Iris pigment epithelial cell (primary cell): ENCODE measurements at places on chromosomes 7 and 10.
A peak's percentile ranks its signal among the peaks of the same experiment; 100 is the strongest.

- DNase-seq, result no peak
Observed at GRCh38 chr7:15495170-15495569, 66.6 kb downstream of the AGMO start.

DNA sequence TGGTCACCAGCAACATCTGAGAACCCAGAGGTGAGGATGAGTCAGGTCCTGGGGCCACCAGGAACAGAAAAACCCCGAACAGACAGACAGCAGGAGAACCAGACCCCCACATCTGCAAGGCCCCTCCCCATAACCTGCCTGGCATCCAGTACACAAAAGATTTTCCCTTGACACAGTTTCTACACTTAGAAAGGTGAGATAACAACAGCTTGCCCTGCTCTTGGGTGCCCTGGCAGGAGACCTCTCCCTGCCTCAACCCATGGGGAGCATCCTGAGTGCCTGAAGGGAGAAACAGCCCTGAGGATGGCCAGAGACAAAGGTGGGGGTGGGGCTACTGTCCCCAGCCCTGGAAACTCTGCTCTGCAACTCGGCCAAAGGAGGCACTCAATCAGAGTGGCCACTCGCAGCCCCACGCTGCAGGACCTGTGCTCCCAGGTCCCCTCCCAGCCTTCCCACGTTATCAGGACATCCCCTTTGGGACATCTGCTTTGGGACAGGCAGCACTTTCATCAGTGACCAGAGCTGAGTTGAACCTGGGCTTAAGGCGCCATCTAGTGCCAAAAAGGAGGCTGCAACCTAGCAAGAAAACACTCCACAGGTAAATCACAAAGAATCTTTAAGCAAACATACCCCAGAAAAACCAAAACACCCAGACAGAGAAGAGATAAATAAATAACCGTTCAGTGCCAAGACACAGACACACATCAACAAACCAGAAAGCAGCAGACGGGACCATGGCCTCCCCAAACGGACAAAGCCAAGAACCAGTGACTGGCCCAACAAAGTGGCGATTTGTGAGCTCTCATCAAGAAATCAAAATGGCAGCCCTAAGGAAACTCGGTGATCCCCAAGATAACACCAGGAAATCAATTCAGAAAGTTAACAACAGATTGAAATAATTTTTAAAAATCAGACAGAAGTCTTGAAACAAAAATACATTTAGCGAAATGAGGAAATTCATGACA is 233.7 kb downstream of the PTPRN2 start:
- peak; percentile 25 for DNase-seq

DNA sequence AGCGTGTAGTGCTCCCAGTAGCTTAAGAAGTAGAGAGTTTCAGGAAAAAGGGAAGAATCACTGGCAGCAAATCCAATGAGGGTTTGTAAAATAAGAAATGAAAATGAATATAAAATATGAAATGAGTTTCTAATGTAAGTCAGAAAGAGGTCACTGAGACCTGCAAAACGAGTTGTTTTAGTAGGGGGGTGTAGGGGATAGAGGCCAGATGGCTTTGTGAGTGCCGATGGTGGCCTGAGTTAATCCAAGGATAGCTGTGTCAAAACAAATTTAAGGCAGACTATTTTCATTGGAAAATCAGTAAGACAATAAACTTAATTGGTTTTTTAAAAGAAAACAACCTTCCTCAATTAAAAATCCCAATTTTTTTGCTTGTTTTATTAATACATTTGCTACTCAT is 745 bp upstream of the ASB15 start:
- DNase-seq, result no peak

GRCh38 chr7:129072479-129073011 is 17.6 kb upstream of the TNPO3 start:
- no peak for DNase-seq

GRCh38 chr7:148723846-148724245 is 25.1 kb downstream of the CUL1 start:
- DNase-seq, result peak; percentile 50

GRCh38 chr10:132168571-132169030 is 18.1 kb upstream of the DPYSL4 start:
- DNase-seq, result no peak

GRCh38 chr10:110530131-110530831 is 32.6 kb downstream of the DUSP5 start:
- DNase-seq, result peak; percentile 80

DNA sequence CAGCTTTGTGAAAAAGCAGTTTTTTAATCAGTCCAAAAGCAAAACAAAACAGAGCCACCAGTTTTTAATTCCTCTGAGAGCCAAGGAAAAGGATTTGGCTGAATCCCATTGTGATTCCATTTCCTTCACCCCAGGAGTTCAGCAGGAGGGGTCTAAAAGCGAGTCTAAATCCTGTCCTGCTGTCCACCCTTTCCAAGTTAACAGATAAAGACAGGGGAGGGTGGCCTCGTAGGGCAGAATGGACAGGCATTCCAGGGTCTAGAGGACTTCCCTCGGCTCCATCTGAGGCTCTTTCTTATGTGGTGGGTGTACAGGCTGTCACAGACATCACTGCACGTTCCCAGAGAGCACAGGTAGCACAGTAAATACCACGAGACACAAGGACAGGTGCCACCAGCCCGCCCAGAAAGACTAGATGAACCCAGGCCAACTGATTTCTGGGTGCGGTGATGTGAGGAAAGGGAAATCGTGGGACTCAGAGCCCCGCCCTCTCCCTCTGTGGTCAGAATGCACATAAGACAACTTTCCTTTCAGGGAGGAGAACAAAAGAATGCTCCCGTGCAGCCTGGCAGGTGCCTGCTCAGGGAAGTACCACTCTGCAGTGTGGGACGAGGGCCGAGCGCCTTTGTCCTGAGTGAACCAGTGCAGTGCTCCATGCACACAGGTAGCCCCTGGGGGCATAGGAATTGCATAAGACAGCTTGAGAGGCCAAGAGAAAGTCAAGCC is 119.7 kb downstream of the ABLIM1 start:
- no peak for DNase-seq

DNA sequence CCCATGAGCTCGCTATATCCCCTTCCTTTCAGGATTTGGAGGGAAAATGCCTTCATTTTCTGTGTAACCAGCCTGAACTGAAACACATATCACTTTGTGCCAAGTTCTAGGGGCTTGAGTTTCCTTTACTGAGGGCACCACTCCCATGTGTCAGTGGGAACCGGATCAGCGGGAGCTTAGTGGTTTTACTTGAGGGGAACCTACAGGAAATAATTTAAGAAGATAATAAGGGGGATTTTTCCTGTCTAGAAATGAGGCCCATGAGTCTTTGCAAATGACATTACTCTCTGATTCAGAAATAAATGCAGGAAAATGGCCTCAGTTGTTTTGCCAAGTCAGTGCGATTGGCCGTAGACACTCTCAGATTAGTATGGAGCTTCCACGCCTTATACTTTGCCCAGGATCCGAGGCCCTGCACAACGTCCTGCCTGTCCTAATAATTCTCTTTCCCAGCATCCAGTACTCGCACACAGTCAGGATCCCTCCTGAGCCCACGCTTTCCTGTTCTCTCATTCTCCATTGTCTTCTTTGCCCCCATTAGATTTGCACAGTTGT is 86.4 kb upstream of the LYZL1 start:
- no peak for DNase-seq

- peak; percentile 61 for DNase-seq
Observed at GRCh38 chr10:94428766-94429707, 26.7 kb downstream of the TBC1D12 start.

DNA sequence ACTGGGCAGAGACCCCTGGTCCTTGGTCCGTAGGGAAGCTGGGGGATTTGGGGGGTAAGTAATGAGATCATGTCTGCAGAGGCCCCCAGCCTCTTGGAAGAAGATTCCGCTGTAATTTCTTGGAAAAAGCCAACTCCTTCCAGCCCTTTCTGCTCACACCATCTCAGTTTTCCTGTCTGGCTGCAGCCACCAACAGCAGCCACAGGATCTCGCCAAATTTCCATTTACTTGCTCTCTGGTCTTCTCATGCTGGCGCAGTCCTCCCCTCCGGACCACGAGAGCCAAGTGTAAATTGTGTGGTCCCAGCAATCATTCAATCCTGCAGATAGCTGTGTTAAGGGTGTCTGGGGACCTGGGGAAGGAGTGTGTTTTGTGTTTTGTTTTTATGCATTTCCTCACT is 49.6 kb downstream of the ASB13 start:
- no peak for DNase-seq

- no peak for DNase-seq
Observed at GRCh38 chr10:51876503-51876902, 177.1 kb upstream of the CSTF2T start.

GRCh38 chr10:27100813-27101347 is 586 bp upstream of the ANKRD26 start:
- no peak for DNase-seq

GRCh38 chr7:3882782-3883181 is 581.7 kb downstream of the SDK1 start:
- no peak for DNase-seq

GRCh38 chr10:75097666-75098285 is 13.7 kb upstream of the SAMD8 start:
- DNase-seq, result peak; percentile 15

DNA sequence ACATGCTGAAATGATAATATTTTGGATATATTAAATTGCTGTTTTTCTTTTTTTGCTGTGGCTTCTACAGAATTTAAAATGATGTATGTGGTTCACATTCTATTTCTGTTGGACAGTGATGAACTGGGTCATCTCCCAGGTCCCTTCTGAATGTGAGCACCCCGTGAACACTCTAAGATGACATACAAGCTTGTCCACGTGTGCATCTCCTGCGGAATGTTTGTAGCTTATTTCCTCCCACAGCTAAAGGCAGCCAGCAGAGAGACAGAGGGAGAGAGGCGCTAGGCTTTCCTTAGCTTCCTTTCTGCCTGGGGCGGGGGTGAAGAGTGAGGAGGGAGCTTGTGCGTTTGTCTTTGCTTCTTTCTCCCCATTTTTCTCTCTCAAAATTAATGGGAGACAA is 219.1 kb downstream of the EMX2 start:
- no peak for DNase-seq

- DNase-seq, result peak; percentile 66
Observed at GRCh38 chr10:31320550-31321211, 1.7 kb downstream of the ZEB1 start.

DNA sequence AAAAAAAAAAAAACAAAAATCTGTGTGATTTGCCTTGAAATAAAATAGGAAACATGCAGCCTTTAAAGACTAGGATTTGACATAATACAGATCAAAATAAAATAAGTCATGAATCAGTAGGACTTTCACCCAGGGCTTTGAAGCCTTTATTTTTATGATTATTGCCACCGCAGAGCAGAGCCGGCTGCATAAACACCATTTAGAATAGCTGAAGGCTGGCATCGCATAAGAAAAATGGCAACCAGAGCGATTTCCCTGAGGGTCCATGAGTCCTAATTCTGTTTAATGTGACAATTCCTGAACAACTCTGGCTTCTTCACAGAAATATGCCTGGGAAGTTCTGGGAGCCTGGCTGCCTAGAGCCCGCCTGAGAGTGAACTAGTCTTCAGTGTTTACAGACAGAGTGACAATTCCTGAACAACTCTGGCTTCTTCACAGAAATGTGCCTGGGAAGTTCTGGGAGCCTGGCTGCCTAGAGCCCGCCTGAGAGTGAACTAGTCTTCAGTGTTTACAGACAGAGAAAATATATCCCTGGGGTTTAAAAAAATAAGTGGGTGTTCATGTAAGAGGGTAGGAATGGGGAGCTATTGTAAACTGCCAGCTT is 112.0 kb downstream of the EEPD1 start:
- DNase-seq, result no peak

DNA sequence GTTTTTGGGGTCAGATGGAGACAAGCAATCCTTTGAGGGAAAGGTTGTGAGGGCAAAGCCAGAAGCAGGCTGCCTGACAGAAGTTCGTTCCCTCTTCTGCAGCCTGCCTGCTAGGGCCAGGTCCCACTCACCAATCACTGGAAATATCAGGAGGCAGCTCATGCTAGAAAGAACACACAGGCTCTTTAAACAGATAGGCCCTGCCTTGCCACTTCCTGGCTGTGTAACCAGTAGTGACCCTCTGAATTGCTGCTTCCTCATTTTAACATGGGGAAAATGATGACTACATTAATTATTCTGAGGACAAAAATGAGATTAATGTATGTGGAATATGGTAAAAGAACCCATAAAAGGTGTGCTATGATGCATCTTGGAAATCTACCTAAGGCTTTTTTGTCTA is 50.5 kb upstream of the MRLN start:
- no peak for DNase-seq

DNA sequence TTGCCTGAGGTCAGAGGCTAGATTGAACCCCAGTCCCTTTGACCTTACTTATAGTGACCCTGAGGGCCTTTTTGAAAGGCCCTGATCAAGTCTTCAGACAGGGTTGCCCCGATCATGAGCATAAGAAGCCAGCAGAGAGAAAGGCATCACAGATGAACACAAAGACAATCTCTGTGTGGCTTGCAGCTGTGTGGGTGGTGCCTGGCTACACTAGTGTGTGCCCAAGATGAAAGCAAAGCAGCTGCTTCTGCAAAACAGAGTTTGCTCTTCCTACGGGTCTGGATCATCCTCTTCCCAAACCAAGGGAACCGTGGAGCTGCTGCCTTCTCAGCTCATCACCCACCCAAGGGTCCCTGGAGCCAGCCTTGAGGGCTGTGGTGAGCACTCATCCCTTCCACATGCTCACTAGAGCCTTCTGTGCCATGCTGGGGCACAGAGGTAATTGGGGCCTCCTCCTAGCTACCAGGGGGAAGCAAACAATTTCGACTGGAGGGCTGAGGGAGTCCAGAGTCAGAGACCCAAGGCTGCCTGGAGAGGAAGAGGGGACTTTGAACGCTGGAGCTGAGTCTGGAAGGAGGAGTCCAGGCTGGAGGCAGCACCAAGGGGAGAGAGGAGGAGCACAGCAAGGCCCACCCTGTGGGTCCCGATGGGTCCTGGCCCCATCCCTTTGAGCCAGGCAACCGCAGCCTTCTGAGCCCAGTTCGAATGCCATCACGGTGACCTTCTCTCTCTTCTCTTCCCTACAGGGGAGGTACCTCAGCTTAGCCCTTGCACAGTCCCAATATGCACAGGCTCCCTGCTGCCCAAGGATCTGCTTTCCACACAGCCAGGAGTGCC is 42.3 kb downstream of the ANTXRL start:
- no peak for DNase-seq

GRCh38 chr7:17640730-17641377 is 299.4 kb downstream of the SNX13 start:
- DNase-seq, result no peak

DNA sequence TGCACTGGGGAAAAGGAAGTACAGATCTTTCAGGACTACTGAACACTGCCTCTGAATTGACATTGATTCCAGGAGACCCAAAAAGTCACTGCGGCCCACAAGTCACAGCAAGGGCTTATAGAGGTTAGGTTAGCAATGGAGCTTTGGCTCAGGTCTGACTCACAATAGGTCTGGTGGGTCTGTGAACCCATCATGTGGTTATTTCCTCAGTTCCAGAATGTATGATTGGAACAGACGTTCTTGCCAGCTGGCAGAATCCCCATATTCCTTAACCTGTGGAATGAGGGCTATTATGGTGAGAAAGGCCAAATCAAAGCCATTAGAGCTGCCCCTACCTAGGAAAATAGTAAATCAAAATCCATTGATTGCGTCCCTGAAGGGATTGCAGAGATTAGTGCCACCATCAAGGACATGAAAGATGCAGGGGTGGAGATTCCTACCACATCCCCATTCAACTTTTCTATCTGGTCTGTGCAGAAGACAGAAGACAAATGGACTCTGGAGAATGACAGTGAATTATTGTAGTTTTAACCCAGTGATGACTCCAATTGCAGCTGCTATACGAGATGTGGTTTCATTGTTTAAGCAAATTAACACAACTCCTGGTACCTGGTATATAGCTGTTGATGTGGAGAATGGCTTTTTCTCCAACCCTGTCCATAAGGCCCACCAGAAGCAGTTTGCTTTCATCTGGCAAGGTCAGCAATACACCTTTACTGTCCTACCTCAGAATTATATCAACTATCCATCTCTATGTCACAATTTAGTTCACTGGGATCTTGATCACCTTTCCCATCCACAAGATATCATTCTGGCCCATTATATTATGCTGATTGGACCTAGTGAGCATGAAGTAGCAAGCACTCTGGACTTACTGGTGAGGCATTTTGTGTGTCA is 44.5 kb upstream of the PIK3CG start:
- DNase-seq, result peak; percentile 14
